Osteocyte (in vitro differentiated cells): ENCODE measurements at places on chromosomes 12 and 14. TPM values are rescaled to one million over a fixed set of nuclear protein-coding genes. Genes with fewer than 3 reads are reported as not detected.

DNA sequence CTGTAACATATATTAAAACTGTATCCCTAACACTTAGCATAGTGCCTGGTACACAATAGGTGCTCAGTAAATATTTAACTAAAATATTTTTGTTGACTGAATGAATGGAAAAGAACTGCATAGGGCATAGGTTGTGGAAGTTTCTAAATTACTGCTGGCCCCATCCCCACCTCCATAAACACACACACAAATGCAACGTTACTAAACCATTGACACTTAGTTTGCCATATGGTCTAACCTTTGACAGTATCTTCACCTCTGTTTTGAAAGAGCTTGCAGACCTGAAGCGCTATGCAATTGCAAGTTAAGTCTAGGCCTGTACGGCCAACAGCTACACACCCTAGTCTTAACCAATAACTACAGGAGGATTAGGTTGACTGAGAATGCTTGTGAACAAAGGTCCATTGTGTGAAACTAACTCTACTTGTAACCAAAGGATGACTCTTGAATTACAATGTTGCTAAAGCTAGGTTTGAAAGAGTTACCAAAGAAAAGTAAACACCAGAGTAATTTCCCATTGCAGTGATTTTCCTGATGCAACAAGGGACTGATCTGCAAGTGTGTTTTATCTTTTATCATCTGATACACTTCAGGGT, 924 bp upstream of the MANSC1 start:
- DNase-seq, result no peak

GRCh38 chr12:104656383-104656782, 199.6 kb downstream of the CHST11 start:
- DNase-seq, result no peak

DNA sequence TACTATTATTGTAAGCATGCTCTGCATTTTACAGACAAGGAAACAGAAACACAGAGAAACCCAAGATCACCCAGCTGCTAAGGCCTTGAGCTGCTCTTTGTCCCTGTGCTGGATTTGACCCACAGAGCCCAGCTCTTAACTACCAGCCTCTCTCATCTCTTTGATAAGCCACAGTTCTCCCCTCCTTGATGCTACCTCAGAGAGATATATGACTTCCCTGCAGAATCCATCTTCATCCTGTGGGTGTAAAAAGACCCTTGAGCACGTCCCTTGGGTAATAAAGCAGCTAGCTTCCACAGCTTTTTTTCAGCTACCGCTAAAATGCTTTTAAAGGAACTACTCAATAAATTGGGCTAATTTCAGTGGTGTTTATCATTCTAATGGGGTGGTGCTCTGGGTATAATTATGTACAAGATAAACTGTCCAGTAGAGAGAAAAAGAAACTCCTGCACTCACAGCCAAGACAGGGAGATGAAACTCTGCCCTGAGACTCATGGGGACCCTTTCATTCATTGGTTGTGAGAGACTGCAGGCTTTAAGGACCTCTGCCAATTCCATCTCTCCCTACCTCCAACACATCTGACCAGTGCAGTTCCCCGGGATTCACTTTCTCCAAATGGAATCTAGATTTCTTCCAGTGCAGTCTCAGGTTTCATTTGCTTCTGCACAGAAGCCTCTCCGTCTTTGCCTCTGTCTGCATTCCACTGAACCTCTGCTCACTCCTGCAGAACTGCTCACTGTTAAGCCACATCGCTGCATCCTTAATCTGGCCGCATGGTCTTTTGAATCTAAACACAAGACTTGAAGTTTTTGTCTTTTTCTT, 24.7 kb upstream of the NTF3 start:
- DNase-seq, result no peak

DNA sequence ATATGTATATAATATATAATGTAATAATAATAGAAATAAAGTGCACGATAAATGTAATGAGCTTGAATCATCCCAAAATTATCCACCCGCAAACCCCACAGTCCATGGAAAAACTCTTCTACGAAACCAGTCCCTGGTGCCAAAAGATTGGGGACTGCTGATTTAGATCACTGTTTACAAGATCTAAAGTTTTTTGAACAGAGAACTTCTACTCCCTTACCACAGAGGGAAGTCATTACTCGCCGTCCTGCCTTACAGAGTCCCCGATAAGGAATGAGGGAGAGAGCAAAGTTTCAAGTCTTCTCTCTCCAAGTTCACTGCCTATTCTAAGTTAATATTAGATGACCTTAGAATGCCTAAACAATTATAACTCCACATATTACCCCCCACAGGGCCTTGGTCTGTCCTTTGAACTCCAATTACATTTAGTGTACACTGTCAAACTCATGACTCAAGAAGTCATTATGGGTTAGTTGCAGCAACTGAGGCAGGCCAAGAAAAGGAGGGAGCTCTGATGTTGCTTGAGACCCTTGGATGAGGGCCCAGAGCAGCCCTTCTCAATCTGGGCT, 21.8 kb upstream of the DHRS4 start:
- DNase-seq, result no peak

- DNase-seq, result no peak
These were observed 69.2 kb downstream of the NOVA1 start for GRCh38 chr14:26528415-26529182.

GRCh38 chr12:27652174-27652763, 44.0 kb upstream of the REP15 start:
- DNase-seq, result no peak

DNA sequence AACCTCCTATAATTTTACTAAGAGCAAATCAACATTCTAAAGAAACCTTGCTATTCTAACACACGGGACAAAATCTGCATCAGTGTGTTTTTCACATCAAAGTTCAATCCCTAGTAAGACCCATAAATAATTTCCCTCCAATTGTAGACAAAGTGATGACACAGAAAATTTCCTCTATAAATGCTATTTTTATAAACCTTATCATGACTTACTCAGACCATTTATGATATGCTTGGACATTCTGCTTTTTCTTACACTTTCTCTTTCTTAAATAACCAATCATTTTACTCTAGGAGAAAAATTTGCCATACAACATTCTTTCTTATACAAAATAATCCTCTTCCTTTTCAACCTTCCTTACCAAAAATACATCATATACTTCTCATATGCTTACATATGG, 67.0 kb downstream of the SDR9C7 start:
- DNase-seq, result no peak

GRCh38 chr14:31075144-31075543, 49.0 kb upstream of the STRN3 start:
- DNase-seq, result no peak

- no peak for DNase-seq
These were observed 110.3 kb downstream of the HMGA2 start for GRCh38 chr12:65934480-65935115.

DNA sequence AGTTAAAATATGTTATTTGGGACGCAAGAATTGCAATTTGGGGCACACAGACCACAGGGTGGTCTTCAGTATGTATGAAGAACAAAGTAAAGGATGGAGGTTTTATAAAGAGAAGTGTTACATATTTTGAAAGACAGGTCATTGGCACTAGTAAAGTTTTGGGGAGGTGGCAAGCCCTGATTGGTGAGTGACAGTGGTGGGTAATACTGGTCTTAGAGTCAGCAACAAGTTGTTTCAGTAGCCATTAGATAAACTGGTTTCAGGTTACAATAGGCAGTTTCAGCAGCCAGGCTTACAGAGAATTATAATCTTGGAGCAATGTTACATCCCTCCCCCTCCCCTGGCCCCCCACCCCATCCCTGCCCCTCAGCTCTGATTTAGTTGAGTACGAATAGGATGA, 17.5 kb downstream of the MARK3 start:
- DNase-seq, result no peak

DNA sequence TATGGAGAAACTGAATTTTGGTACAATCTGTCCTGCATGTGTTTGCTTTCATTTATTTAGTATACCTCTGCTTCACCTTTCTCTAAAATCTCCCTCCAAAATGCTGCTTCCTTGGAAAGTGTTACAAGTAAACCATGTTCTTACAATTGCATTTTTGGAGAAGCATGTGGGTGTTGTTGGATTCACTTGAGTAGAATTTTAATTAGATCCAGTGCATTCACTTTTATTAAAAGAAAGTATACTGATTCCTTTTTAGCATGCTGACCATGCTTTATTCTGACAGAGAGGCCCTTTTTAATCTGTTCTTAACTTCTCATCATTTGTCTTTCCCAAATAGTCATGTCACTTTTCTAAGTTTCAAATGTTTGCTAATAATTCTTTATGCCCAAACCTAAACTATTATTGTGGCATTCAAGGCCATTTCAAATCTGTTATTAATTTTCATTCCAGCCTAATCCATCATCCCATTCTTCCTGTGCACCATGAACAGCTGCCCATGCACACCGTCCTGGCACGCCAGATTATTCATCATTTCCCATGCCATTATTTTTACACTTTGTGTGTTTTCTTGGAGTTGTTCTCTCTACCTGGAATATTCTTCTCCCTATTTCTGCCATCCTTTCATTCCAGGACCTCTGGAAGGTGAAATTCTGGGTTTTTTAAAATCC, 90.7 kb downstream of the METTL25 start:
- no peak for DNase-seq

GRCh38 chr12:45324391-45324790, 108.5 kb downstream of the ANO6 start:
- DNase-seq, result no peak

DNA sequence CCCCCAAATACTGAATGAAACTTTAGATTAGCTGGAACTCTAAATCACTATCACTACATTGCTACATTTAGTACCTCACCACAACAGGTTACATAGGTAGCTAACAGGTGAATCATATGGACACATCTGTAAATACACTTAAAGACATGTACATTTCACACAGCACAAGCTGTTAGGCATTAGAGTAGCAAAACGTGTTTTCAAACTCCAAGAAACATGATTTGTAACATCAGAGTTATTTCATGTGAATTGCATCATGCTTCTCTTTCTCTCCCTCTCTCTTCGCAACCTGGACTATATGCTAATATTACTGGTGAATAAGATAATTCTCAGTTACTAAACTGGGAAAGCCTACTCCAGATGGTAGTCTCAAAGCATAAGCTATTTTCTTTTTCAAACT, 4.3 kb downstream of the SEL1L start:
- DNase-seq, result no peak

DNA sequence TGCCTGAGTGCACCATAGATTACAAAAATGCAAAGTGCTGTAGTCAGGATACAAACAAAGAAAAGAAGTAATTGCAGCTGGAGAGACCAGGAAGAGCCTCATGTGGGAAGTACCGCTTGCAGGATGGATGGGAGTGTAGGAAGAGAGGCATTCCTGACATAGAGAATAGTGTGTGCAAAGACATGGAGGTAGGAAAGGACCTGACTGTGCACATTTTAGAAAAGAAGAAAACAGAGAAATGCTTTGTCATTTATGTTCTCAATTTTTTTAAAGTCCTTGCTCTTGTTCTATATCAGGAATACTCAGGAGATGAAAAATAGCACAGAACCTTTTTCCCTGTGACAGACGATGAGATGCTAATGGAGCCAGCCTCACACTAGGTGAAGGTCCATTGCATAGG, 358.7 kb upstream of the TMPO start:
- no peak for DNase-seq

DNA sequence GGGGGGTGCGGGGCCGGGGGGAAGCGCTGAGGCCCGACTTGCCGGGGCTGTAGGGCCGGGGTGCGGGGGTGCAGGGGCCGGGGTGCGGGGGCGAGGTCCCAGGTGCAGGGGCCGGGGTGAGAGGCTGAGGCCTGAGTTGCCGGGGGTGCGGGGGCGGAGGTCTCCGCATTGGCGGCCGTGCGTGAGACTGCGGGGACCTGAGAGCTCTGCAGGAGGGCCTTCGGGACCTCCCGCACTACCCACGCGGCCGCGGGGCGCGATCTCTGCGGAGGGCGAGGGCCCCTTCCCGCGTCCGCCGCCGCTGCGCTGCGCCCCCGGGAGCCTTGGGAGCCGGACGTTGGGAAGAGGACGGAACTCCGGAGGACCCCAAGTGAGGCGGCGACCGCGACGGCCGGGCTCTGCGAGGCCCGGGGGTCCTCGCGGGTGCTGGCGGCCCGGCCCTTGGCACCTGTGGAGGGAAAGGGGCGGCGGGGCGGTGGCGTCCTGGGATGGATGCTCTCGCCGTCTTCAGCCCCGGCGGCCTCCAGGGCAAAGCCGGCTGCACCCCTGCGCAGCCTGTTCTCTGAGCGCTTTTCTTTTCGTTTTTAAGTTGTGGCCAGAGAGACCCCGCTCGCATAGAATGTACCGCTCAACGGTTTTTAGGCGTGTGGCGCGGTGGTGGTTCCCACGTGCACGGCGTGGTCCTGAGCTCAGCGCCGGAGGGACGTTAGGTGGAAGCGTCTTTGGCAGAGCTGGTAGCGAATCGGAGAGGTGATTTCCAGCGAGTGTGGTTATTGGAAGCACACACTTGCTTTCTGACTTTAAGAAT, 1.3 kb downstream of the PIWIL1 start:
- DNase-seq, result no peak

DNA sequence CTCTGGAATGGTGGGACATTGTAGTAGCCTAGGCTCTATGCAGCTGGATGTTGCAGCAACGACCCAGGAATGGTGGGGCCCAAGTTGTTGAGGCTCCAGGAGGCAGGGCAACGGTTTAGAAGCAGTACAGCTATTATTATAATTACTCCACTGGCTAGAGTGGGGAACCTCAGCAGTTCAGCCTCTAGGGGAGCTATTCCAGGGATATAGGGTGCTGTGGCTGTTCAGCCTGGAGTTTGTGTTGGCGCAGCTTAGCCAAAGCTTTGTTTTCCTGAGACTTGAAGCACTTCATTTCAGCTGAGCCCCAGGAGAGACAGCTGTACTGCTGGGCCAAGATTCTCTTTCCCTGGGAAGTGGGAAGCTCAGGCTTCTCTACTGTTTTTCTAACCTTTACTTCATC, 1023.0 kb upstream of the ATXN7L3B start:
- DNase-seq, result no peak

The KCNA5 gene
- not detected in 2 replicates for total RNA-seq

The TTC5 gene
- total RNA-seq, result 24.5 and 25.4 TPM in 2 replicates

The OR4E2 gene
- total RNA-seq, result not detected in 2 replicates

The RASSF9 gene
- total RNA-seq, result 0.16 TPM in 2 replicates

The BCL11B gene
- 0.16 and 0.18 TPM in 2 replicates for total RNA-seq

The CHGA gene
- total RNA-seq, result 0.27 TPM in 1 of 2 replicates, not detected in the other

The SAMD4A gene
- total RNA-seq, result 36.5 and 39.1 TPM in 2 replicates
